NCI-H226 (cell line): ENCODE measurements at places on chromosomes 1 and 21.

DNA sequence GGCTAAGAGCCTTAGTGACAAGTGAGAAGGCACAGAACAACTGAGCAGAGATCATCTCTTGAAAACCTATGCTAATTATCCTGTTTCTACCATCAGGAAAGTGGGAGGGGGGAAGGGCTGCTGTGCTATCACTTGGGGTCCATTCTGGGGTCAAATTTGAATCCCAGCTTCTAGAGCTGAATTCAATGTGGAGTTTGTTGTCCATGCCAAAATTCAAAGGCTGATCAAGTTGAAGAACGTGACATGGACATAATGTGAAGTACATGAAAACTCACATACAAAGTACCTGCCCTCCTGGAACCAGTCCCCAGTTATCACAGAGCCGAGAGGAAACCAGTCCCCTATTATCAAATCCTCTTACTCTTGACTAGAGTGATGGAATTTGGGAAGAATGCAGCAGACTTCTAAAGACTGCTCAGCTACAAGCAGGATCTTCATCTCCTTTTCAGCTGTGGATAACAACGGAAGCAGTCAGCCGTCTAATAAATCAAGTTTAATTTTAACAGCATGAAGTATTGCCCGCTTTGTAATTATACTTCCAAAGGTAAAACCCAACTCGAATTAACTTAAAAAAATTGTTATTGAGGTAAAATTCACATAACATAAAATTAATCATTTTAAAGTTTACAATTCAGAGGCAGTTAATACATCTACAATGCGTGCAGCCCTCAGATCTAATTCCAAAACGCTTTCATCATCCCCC is 78.3 kb downstream of the SLC45A1 start:
- DNase-seq = peak; percentile 74

GRCh38 chr1:176111835-176112234 is 95.3 kb downstream of the COP1 start:
- DNase-seq = no peak

DNA sequence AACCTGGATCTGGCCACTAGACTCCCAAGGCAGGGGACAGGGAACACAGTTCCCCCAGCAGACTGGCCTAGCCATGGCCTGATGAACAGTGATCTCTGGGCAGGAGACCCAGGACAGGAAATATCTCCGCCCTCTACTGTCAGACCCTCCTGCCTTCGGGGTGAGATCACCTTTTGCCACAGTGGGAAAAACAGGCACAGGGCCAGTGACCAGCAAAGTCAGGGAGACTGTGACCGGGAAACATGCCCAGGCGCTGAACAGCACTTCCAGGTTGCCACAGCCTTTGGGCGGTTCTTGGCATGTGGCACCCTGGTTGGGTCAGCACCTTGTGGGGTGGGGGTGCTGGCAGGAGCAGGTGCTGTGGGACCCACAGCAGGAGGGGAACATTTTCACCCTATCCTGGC is 8.9 kb upstream of the ZNF669 start:
- DNase-seq = peak; percentile 70

- DNase-seq = no peak
These were observed at the start of gene FAM110D for GRCh38 chr1:26158908-26159742. Gene FAM110D (plus strand): TSS chr1:26159079. CDS start chr1:26161292, 2,213 bp downstream.

DNA sequence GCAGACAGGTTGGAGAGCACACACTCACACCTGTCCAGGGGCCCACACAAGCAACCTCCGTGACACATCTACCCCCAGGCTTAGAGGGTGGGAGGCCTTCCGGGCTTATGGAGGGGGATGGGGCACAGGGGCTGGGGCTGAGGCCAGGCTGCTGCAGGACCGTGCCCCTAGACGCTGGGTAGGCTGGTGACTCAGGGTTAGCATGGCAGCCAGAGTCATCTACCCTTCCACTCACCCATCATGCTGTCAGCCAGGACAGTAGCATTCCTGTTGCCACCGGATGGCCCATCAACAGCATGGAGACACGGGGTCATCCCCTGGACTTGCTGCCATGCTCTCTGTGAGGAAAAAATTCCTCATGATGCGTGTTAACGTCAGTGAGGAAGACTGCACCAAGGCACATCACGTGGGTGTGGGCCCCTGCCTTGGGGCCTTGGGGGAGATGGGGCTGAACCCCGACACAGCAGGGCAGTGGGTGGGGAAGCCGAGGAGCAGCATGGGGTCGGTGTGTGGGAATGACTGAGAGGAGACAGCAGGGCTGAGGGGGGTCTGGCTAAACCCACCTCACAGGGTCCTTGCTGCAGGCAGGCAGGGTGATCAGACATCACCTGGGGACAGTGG is 52.8 kb downstream of the WNT9A start:
- no peak for DNase-seq

DNA sequence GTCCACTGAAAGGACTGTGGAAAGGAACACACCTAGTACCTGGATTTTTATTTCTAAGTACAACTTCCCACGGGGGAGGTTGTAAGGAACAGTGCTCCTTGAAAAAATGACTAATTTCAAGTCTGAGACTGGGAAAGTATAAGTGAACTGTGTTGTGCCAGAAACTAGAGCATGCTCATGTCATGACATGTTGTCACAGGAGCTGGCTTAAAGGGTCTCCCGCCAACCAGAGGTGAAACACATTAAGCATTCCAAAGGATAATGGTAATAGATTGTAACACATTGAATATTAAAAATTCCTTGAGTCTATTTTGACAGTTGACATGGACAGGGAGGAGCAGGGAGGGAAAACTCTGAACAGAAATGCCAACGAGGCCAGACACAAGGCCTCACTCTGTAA is 6.3 kb downstream of the ATP2B4 start:
- DNase-seq = no peak

DNA sequence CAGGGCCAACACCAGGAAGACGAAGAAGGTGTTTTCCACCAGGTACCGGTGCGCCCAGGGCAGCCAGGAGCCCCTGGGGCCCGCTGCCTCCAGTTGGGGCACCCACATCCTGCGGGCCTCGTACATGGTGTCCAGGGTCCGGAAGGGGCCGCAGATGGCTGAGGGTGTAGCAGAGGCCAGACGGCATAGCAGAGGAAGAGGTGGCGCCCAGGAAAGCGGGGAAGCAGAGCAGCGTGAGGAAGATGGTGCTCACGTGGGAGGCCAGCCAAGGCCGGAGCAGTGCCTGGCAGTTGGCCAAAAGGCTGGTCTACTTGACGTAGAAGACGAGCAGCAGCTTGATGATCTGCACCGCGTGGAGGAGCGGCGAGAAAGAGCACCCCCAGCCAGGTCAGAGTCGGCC is 40.4 kb downstream of the ZNF691 start:
- DNase-seq = no peak

- DNase-seq = no peak
These were observed 56.5 kb downstream of the WARS2 start for GRCh38 chr1:119083980-119084379.
